ENCODE measurements at places on chromosomes 16 and 17.
A peak's percentile ranks its signal among the peaks of the same experiment; 100 is the strongest.

GRCh38 chr17:81994593-81995462 is 17.4 kb downstream of the ASPSCR1 start:
- DNase-seq = no peak

- no peak for DNase-seq
Measured at GRCh38 chr17:53133876-53134275, 688.9 kb upstream of the KIF2B start.

- DNase-seq = no peak
Measured at GRCh38 chr17:68661265-68662036, 60.3 kb upstream of the FAM20A start.

GRCh38 chr16:35463358-35463757 is 2003.9 kb downstream of the TP53TG3F start:
- DNase-seq = no peak

- no peak for DNase-seq
Measured at GRCh38 chr16:66959704-66960161, 1.3 kb upstream of the CES3 start.

- no peak for DNase-seq
Measured at GRCh38 chr17:81419319-81419885, 24.1 kb downstream of the BAHCC1 start.

- DNase-seq = peak; percentile 23
Measured at GRCh38 chr17:63189082-63189481, 223.0 kb downstream of the TANC2 start.

DNA sequence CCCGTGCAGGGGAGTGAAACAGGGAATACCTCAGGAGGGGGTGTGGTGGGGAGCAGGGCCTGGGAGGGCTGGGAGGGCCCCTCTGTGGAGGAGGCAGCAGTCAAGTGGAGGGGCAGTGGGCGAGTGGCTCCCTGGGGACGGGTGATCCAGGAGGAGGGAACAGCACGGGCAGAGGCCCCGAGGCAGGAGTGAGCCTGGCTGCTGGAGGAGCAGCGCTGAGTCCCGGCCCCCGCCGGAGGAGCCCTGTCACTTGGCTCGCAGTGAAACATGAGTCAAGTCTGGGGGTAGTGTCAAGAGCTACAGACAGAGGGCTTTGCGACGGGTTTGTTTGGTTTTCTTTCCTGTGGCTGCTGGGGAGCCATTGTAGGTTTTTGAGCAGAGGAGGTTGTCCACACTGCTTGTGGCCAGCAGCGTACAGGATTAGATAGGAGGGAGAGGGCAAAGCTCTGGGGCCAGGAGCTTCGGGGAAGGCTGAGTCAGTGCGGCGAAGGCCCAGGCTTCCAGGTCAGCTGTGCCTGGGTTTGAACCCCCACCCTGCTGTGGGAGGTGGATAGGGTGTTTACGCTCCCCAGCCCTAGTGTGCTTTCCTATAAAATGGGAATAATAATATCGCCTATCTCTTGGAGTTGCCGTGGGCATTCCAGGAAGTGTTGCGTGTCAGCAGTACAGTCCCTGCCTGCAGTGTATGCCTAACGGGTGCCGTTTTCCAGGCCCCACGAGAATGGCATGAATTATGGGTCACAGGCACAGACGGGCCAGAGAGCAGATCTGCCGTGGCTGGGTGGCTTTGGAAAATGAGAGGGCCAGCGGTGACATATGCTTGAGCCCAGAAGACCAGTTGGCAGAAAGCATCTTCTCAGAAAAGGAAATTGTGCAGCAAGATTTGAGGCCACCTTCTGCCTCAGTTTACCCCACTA is 115.9 kb upstream of the CIBAR2 start:
- DNase-seq = no peak

GRCh38 chr17:74012465-74012864 is 191.0 kb upstream of the RPL38 start:
- DNase-seq = no peak

- DNase-seq = no peak
Measured at GRCh38 chr17:58630883-58631522, 60.8 kb downstream of the TEX14 start.

DNA sequence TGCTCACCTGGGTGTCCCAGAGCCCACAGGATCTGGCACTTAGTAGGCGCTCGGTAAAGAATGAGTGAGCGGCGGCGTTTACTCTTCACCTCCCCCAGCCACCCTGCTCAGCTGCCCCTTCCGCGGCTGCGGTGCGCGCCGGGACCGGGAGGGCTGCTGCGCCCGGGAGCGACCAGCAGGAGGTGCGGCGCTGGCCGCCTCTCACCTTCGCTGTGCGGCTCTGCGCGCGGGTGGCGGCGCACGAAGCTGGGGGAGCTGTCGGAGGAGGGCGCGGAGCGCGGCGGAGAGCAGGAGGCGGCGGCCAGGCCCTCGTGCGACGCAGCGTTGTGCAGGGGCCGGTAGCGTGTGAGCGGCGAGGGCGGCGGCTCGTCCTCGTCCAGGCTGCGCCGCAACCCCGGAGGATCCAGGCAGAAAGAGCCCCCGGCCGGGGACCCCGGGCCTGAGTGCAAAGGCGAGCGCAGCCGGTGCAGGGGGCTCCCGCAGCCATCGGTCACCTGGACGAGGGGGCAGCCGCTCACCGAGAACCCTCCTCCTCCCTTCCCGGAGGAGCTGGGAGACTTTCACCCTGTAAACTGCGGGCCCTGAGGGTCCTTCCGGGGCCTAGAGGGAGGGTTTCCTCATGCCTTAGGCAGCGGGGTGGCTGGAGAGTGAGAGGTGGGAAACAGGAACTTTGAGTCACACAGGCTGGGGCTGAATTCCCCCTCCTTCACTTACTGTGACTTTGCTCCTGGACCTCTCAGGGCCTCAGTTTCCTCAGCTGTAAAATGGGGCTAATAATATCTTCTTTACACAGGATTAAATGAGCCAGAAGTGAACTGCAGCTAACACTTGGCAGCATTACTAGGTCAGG is 12.5 kb downstream of the SAMD14 start:
- DNase-seq = peak; percentile 58

DNA sequence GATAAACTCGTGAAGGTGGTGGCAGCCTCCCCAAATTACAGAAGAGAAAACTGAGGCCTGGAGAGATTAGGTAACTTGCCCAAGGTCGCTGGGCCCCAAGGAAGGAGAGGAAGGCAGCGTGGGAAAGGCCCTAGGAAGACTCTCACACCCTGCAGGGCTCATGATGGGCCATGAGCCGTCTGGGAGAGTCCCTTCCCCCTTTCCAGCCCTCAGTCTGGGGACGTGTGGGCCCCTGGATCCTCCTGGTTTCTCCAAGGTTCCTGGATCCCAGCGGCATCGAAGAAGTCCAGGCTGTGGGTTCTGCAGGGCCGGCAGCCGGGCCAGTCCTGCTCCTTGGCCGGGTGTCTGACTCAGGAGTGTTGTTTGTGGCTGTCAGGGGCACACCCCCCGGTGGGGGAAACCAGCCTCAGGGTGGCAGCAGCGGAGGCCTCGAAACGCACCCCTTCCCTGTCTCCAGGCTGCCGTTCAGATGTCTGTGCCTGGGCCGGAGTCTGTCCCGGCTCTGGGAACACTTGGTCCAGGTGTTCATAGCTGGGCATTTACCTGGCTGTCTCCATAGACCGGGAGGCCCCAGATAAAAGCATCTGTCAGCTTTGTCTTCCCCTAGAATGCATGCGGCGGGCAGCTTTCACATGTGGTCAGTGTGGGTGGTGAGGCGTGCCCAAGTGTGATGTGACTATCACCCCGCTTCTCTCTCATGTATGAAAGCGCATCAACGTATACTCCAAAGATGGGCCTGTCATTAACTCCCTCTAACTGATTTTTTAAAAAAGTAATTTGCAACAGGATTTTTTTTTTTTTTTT is 3.7 kb upstream of the RAP1GAP2 start:
- no peak for DNase-seq

DNA sequence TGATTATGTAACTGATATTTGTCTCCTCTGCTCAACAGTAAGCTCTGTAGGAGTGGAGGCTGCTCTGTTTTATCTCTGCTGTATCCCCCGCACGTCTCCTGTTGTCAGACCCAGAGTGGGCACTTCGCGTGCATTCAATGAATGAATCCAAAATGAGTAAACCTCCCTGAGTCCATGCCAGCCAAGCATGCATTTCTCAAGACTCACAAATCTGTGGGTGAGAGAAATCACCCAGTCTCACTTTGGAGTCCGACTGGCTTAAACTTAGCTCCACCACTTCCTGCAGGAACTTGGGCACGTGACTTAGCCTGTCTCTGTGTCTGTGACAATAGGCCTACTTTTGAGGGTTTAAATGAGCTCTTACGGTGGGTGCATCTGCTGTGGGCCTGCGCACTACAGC is 3.7 kb downstream of the PNPO start:
- no peak for DNase-seq

DNA sequence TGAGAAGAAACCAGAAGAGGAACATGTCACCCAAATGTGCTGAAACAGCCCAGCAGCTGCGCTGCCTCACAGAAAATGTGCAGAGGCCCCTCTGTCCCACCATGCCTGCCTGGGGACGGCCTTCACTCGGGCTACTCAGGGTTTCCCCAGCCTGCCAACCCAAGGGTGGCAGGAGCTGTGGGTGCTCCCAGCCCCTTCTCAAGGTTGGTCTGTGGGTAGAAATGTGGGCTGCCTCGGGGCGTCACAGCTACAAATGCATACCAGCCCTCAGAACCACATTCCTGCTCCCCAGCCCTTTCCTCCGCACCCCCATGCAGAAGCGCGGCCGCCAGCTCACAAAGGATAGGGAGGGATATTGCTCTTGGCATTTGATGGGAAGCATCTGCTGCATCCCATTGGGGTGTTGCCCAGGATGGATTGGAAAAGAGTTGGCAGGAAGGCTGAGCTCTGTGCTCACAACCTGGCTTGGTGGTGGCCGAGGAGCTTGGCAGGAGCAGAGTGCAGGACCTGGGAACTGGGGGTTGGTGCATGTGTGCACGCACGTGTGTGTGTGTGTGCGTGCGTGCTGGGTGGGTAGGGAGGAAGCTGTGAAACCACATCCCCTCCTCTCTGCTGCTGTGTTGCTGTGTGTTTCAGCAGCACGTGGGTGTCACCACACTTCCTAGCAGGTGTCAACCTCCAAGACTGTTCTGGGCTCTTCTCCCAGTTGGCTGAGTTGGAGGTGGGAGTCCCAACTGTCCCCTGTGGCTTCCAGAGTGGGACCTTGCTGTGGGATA is 304.4 kb downstream of the SEC14L1 start:
- DNase-seq = no peak
